ENCODE measurements at places on chromosomes 5 and 9.

DNA sequence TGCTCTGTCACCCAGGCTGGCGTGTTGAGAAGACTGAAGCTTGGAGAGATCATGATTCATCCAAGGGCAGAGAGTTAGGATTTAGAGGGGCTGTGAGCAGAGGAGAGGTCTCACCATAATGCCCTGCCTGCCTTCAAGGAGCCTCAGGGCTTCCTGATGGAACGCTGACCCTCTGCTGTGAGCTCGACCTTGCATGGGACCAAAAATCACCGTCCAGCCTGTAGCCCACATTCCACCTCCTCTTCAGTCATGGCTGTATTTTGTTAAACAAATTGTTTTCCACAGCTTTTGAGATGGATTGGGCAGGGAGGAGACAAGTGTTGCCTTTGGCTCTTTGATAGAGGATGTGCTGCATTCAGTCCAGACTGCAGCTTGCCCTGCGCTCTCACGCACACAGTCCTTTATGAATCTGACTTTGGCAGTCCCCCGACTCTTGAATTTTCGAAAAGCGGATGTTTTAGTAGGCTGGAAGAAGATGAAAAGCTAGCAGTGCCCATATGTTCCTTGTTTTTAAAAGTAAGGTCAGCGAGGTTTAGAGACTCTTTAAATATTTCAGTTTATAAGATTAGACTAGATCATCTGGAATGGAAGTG is 79.5 kb downstream of the MVB12B start:
- DNase-seq: no peak

DNA sequence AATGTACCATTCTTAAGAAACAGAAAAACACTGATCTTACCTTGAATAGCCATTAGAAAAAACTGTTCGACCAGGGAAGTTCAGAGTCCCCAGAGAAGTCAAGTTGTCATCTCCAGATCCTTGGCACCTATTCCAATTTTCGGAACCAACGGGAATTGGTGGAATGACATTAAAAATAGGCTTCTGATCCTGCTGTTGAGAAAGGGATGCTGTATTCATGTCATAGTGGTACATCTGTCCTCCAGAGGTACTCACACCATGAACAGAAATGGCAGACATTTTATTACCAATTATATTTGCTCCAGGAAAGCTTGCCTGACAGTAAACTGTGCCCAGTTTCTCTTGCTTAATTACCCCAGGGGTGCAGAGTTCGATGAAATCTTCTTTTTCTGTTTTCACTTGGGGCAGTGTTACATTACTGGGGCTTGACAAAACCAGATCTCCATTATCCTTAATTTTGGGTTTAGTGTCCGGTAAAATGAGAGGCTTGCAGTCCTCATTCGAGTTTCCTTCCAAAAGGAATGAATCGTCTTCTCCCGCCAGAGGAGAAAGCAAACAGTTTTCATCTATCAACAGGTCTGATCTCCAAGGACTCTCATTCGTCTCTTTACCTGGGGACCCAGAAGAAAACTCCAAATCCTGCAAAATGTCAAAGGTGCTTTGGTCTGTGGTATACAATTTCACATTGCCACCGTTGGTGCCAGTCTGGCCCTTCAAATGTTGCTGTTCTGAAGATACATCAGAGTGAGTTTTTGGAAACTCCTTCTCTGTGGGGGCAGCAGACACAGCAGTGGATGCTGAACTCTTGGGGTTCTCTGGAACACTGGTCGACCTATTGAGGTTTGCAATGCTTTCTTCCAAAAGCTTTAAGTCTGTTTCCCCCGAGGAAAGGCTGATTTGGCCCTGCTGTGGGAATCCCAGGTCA is 3.6 kb downstream of the NR3C1 start:
- DNase-seq: no peak

DNA sequence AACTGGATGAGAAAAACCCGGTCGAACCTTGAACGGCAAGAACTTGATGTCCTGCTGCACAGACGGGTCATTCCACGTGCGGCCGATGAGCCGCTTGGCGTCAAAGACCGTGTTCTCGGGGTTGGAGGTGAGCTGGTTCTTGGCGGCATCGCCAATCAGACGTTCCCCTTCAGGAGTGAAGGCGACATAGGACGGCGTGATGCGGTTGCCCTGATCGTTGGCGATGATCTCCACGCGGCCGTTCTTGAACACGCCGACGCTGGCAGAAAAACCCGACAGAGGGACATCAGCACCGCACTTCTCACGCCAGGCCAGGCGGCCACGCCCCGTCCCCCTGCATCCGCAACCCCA is 519 bp downstream of the HSPA5 start:
- DNase-seq: peak; percentile 29

- DNase-seq: no peak
Measured at GRCh38 chr5:143738417-143739401, 73.3 kb upstream of the HMHB1 start.

GRCh38 chr5:21219251-21219650 is 1231.3 kb upstream of the CDH18 start:
- DNase-seq: no peak

GRCh38 chr5:22572941-22573340 is 280.2 kb downstream of the CDH12 start:
- DNase-seq: no peak

DNA sequence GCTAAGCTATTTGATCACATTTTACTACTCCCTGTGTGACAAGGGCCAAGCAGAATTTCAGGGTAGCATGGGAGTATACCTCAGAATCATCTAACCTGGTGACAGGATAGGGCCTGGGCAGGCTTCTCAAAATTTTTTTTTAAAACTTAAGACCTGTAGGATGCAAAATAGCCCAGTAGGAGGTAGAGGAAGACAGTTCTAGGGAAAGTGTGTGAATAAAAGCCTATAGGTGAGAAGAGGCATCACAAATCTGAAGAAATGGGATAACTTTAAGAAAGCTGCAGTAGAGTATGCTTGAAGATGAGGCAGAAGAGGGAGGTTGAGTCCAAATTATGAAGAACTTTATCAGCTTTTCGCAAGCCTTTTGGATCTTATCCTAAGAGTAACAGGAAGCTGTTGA is 32.3 kb downstream of the CNTRL start:
- no peak for DNase-seq

- DNase-seq: no peak
Measured at GRCh38 chr5:36569491-36569890, 36.9 kb upstream of the SLC1A3 start.

DNA sequence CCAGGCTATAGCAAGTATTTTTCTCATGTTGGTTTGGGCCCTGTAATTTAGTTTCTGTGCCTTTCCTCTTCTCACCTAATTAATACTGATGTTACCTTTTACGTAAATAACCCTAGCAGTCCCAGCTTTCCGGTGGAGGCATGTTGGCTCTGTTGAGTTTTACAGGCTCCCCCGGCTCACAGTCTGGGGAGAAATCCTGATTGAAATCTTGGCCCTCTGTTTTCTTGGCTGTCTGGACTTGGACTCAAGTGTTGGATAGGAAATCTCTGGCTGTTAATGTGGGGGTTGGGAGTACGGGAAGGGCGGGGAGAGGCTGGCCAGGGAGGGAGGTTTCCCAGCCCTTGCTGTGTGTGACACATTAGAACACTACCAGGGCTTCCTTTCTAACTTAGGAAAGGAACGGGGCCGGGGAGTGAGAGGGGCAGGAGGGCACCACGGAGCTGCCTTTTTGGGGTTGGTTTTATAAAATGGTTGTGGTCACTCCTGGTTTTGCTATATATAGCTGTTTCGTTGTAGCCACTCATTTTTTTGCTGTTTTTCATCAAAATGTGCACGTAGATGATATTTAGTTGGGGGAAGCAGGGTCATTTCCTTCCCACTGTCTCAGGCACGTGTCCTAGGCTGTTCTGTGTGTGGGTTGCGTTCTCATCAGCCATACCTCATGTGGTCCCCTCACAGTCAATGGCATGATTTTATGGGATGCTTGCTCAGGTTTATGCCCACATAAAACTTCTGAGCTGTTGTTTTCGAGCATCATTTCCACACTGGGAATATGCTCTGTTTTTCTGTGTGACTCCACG is 11.0 kb downstream of the TRIO start:
- DNase-seq: no peak

GRCh38 chr5:137693951-137694721 is 41.8 kb downstream of the KLHL3 start:
- DNase-seq: no peak

GRCh38 chr5:62127098-62127736 is 178.8 kb upstream of the KIF2A start:
- DNase-seq: no peak

DNA sequence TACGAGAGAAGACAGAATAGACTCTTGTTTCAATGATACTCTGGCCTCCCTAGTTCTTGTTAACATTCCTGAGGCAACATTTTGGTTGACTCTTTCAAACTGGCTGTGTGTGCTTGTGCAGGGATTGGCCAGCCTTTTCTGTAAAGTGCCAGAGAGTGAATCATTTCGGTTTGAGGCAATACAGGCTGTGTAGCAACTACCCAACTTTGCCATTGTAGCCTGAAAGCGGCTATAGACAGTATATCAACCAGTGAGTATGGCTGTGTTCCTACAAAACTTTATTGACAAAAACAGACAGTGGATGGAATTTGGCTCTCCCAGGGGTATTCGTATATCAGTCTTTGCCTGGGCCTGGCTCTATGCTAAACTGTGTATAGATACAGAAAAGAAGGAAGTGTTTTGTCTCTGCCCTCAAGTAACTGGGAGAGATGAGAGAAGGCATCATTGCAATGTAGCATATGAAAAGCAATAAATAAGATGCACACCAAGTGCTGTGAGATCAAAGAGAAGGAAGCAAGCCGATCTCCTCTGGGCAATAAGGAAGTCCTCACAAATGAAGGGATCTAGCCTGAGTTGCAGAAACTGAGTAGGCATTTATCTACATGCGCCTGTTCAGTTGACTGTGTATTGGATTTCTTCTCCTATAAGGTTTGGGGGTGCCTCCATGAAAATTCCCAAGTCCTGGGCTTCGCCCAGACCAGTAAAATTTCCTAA is 568.0 kb upstream of the KLF4 start:
- DNase-seq: no peak

DNA sequence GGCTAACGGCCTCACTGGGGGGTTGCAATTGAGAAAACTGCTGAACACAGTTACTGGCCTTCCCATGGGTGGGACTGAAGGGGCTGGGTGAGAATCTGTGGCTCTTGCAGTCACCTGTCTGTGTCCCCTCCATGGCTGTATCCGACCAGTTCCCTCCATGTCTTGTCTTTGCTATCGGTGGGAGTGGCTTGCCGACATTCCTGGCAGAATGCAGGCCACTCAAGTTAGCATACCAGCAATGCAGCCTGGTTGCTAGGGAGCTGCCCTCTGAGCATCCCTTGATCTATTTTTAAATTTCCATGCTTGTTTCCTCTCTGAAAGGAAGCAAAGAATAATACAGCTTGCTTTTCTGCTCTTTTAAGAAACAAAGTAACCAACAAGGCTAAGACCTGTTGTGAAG is 1509.7 kb upstream of the WWC1 start:
- no peak for DNase-seq

GRCh38 chr5:77777281-77777892 is 1.2 kb upstream of the TBCA start:
- DNase-seq: no peak

- DNase-seq: no peak
Measured at GRCh38 chr5:178463321-178464155, 126.7 kb downstream of the COL23A1 start.

- no peak for DNase-seq
Measured at GRCh38 chr9:110579034-110579861, at the start of gene SVEP1. Gene SVEP1 (minus strand): TSS chr9:110579741. CDS start chr9:110579543, 198 bp downstream.

GRCh38 chr5:55626790-55627189 is 85.3 kb downstream of the SLC38A9 start:
- DNase-seq: no peak

- DNase-seq: no peak
Measured at GRCh38 chr9:104069288-104069687, 24.8 kb upstream of the SMC2 start.

GRCh38 chr9:78963911-78964310 is 607.9 kb upstream of the TLE4 start:
- DNase-seq: no peak

DNA sequence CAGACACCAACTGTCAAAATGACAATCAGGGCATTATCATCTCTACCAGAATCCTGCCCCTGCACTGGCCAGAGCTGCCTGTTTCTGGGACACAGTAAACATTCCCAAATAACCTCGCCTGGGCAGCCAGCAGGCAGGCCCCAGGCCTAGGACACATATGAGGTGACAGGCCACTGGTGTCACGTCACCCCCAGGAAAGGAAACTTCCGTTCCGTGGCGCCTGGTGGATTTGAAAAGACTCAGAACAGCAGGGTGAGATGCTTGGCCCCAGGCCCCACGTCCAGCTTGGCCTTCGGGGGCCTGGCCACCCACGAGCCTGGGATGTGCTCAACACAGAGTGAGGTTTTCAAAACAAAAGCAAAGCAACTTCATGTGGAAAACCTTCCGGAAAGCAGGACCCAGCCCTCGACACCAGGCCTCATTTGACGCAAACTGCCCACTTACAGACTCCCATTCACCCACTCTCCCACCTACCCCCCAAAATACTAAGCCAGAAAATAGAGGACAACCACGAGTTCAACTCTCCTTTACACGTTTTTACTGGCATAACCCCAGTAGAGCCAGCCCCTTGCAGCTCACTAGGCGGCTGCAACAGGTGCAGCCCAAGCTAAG is 1.2 kb downstream of the SEMA4D start:
- DNase-seq: no peak

- no peak for DNase-seq
Measured at GRCh38 chr5:180438785-180439780, 55.1 kb upstream of the CNOT6 start.

- DNase-seq: no peak
Measured at GRCh38 chr9:2610985-2611384, 10.6 kb upstream of the VLDLR start.

- DNase-seq: no peak
Measured at GRCh38 chr5:82331557-82331956, 53.4 kb upstream of the RPS23 start.

DNA sequence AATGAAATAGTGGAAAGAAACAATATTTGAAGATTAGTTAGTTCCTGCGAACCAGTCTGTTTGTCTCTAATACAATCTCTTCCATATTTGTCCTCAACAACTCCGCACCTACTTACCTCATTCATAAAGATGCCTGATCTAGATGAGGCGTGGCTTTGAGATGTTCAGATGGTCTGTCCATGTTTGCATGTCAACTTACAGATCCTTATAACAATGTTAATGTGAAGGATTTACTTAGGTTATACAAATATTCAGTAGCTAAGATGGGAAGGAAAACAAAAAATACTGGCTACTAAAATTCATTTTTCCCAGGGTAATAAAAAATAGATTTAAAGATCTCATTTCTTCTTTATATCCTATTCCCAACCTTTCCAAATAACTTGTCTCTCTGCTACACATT is 8.3 kb downstream of the CDC14B start:
- DNase-seq: no peak

DNA sequence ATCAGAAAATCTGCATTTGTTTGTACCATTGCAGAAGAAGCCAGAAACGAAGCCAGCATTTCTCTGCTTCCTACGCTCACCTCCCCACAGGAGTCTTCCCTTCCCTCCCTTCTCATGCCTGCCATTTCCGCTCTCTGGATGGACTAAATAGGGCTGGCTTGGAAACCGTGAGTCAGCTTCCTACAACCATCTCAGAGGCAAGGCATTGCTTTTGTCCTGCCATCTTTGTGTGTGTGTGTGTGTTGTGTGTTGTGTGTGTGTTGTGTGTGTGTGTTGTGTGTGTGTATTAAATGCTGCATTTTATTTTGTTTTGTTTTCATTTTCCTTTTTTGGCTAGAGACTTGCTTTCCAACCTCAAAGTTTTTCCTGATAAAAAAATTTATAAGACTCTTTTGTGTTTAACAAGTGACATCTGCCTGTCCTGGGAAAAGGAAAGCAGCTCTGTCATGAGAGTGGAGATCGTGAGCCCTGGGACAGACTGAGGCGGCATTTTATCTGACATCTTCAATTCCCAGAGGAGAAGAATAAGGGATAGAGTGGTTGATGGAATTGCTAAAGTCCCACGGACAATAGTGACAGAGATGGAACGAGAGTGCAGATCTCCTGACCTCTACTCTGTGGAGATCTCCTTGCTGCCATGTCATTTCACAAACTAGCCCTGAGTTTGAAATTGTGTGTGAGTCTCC is 7.5 kb upstream of the EGFLAM start:
- no peak for DNase-seq

Measured in effector memory CD8-positive, alpha-beta T cell (primary cell).